Stimulated activated CD4-positive, alpha-beta T cell treated with anti-CD3 and anti-CD28 coated beads, TNF-alpha, amount 100 ng/mL, for 24 hours (primary cell): ENCODE measurements at places on chromosomes 1 and 21.
A peak's percentile ranks its signal among the peaks of the same experiment; 100 is the strongest.

- DNase-seq = no peak
These were observed 5.4 kb downstream of the YBEY start for GRCh38 chr21:46291561-46291960.

DNA sequence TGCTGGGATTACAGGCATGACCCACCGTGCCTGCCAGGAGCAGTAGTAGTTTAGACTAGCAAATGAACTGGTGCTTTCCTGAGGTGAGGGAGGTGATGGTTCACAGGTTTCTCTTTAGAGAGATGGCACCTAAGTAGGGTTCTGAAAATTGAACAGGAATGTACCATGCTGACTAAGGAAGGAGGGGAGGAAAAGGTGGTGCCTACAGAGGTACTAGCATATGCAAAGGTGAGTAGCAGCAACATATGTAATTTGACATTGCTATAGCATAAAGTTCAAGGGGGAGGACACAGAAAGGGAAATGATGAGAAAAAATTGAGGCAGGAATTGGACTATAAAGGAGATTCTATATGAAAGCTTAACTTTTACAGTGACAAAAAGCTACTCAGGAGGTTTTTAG is 65.9 kb upstream of the RBM34 start:
- no peak for DNase-seq

DNA sequence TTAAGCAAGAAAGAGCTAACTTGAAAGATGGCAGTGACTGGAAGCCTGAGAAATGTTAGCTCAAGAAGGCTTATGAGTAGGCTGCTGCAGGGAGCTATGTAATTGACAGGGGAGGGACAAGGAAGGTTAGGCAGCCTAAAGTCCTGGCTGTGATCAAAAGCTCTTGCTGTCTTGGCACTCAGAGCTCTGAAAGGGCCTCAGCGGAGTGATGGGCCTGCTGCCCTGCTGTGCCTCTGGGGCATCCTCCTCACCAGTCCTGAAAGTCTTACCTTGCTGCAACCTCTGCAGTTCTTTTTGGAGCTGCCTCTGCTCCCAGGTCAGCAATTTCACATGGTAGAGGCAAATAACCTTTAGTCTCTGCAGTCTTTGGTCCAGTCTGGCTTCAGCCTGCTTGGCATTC is 1.8 kb downstream of the CCDC190 start:
- no peak for DNase-seq

- DNase-seq = no peak
These were observed 9.8 kb downstream of the DNAJC6 start for GRCh38 chr1:65319141-65319540.

GRCh38 chr1:170732252-170732588 is 68.3 kb downstream of the PRRX1 start:
- no peak for DNase-seq

- DNase-seq = no peak
These were observed 33.0 kb upstream of the ADARB1 start for GRCh38 chr21:45041351-45041805.

- peak; percentile 38 for DNase-seq
These were observed 22.8 kb downstream of the LHX4 start for GRCh38 chr1:180252638-180253536.

GRCh38 chr21:21921410-21922232 is 923.4 kb downstream of the NCAM2 start:
- no peak for DNase-seq

DNA sequence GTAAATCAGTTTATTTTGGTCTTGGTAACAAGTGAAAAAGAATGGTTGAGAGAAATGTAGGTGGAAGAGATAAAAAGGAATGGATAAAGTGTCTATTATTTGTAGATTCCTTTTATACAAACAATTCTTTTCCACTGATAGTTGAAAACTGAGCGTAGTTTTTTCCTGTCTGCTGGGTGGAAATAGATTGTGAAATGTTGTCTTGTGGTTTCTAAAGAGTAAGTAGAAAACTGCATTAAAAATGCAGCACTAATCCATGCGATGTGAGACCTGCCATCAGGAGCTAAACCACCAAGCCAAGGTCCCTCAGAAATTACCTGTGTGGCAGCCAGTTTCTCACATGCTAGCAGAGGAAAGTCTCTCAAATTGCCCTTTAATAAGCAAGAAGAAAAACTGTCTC is 103.2 kb upstream of the SLC44A3 start:
- DNase-seq = no peak

DNA sequence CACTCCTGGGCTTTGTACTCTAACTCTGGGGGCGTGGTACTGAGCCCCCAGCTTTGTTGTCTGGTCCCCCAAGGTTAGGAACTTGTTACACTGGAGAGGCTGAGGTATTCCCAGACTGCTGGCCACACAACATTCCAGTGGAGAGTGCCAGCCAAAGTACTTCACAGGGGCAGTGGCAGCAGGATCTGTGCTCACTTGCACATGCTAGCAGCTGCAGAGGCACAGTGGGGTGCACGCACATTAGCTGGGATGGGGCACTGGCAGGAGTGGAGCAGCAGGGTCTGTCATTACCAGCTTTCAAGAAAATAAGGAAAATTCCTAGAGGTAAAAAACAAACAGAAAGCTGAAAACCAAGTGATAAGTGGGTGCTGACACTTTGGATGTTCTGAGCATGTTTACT is 31.0 kb downstream of the ZNF691 start:
- no peak for DNase-seq

- no peak for DNase-seq
These were observed 143.3 kb upstream of the JUN start for GRCh38 chr1:58927041-58927721.

DNA sequence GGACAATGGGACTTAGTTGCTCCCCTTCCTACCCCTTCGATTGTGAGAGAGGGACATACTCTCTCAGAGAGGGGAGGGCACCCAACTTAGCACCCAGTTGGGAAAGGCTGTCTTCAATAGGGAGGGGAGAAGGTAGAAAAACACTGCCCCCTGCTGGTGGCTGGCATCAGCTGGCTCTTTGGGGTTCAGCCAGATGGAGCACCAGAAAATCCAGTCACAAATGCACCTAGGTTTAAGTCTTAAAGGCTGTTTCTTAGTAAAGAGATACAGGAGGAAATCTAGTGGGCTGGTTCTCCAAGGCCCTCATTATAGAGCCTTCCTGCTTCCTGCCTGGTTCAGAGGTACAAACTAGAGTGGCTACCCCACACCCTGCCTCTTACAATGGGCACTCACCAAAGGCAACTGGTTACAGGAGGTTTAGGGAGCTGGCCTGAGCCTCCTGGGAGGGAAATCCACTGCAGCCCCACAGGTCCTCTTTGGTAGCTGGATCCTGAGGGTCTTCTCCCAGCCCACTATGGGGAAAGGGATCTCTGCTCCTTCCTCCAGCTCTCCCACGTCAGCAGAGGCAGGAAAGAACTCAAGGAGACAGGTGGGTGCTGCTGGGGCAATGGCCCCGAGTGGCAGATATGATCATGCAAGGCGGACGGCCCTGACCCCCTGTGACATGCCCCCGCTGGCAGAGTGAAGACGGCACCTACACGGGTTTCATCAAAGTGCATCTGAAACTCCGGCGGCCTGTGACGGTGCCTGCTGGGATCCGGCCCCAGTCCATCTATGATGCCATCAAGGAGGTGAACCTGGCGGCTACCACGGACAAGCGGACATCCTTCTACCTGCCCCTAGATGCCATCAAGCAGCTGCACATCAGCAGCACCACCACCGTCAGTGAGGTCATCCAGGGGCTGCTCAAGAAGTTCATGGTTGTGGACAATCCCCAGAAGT is 28.3 kb downstream of the EIF2D start:
- peak; percentile 84 for DNase-seq

GRCh38 chr1:13456904-13457532 is 46.8 kb downstream of the PRAMEF20 start:
- no peak for DNase-seq

GRCh38 chr21:40335704-40336103 is 468.5 kb downstream of the PCP4 start:
- no peak for DNase-seq

GRCh38 chr1:109040627-109040988 is 1.3 kb downstream of the WDR47 start:
- no peak for DNase-seq

DNA sequence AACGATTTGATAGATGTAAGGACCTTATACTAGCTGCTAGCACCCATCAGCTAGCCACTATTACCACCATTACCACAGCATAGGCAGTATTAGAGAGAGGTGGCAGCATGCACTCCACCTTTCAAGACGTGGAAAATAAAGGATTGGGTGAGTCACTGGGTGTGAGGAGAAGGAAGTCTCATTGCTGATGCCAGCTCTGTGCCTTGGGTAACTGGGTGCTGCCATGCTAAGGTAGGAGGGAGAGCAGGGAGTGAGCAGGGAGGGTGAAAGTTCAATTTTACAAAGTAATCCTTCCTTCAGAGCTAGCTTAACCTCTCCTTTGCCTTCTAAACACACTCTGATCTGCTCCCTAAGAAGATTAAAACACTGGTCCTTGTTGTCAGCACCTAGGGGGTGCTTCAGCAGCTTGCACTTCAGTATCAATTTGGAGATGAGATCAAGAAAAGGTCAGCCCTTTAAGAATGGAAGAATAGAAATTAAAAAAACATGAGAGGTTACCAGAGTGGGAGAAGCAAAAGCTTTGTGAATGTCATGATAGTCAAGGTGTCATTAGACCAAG is 1.8 kb upstream of the LIN9 start:
- no peak for DNase-seq

DNA sequence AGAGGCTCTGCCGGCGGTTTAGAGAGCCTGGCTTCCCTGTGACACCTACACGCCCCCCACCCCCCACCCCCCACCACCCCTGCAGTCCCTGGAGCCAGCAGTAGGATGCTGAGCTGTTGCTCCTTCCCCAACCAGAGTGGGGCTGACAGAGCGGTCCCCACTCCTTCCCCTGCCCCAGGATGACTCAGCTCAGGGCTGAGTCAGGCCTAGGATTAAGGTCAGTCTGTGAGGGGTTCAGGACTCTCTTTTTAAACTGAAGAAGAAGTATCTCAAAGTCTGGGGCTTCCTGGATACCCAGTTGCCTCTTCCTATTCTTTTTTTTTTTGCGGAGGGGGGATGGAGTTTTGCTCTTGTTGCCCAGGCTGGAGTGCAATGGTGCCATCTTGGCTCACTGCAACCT is 19.1 kb downstream of the DMBX1 start:
- no peak for DNase-seq

DNA sequence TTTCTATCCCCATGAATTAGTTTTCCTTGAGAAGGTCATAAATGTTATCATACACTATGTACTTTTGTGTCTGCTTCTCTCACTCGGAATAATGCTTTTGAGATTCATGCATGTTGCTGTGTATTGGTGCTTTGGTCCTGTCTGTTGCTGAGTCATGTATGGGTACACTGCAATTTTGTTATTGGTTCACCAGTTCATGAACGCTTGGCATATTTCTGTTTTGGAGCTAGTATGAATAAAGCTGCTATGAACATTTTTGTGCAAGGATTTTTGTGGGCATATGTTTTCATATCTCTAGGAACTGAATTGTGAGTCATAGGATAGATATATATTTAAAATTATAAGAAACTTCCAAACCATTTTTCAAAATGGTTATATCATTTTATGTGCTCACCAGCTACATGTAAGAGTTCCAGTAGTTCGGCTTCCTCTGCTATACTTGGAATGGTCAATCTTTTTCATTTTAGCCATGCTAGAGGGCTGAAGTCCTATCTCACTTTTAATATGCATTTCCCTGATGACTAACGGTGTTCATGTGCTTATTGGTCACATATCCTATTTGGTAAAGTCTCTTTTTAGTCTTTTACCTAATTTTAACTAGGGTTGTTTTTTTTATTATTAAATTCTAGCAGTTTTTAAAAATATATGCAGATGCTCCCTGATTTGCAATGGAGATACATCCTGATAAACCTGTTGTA is 38.2 kb downstream of the ETS2 start:
- DNase-seq = no peak
